T1000 (cell line): ENCODE measurements at places on chromosomes 7 and 10.

GRCh38 chr7:66920256-66920655 is 769 bp upstream of the TMEM248 start:
- no peak for DNase-seq

DNA sequence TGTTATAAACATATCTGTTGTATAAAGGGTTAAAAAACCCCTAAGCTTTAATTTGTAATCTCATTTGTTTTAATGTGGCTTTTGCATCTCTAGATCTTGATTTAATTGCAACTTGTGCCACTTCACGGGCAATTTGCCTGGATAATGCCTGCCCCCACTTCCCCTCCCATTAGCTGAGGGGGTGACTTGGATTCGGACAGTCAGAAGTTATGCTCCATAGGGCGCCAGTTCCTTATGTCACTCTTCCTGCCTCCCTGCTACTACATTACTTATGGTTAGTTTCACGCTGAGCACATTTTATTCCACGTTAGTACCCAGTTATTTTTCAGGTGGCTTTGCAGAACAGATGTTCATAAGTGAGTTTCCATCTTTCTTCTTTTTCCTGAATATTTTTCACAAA is 1015.2 kb upstream of the PHF14 start:
- no peak for DNase-seq

- DNase-seq: no peak
These were observed at the start of gene SAMD9 for GRCh38 chr7:93117852-93118530. SAMD9 (minus strand) TSS chr7:93117979; CDS start chr7:93106097, 11,882 bp downstream.

DNA sequence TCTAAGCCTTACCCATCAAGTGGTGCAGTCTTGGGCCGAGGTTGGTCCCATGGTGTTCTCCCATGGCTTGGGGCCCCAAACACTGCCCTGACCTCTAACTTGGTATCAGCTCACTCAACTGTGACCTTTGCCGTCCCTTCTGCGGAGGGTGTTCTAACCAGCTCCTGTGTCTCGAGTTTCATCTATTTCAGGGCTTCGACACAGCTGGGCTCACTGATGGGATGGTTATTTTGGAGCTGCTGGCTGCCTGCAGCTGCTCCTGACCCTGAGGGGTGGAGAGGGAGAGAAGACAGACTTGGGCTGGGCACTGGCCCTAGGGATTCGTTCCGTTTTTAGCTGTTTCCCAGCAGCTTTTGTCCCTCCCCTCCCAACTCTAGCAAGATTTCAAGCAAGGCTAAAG is 86.9 kb downstream of the NEURL1 start:
- no peak for DNase-seq

- DNase-seq: no peak
These were observed 124.5 kb downstream of the SEMA3A start for GRCh38 chr7:84069999-84070500.

DNA sequence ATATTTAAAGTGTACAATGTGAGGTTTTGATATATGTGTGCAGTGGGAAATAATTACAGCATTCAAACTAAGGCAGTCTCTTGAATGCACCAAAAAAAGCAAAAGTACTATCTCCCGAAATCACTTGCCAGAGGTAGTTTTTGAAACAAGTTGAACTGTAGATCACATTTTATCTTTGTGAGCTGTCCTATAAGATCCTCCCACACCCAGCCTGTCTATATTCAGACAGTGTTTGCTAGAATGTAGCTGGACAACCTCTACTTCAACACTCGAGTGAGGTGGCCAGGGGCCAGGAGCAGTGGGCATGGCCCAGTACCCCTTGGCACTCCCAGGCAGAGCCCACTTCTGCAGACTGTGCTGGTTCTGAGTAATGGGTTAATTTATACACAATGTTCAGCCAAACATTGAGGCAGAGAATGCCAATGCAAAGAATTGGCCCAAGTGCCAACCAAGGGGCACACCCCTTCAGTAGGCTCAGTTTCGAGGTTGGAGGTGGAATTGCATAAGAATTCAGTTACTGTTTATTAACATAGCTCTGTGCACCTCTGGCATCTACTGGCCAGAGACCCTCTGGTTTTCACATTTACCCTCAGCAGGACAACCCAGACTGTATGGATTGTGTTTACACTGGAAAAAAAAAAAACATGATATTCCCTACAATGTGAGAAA is 70.5 kb downstream of the AHR start:
- no peak for DNase-seq
